ENCODE measurements at places on chromosomes 12 and 14.

- DNase-seq, result no peak
Measured at GRCh38 chr14:66490143-66491111, 4.3 kb downstream of the CCDC196 start.

DNA sequence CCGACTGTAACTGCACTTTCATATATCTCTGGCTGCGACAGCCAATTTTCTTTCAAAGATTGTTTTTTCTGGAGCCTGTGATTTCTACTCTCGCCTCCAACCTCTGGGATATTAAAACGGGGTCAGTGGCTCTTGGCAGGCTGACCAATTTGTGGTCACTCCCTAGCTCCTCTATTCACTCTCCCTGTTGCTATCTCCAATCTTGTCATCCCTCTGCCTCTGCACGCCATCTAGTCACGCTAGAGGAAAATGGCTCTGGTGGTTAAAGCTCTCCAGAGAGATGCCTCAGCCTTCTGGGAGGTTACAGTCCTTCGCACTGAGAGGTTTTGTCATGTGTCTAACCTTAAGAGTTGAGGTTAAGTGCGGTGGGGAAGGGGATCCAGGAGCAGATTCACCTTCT lies 59.8 kb upstream of the CISTR start:
- DNase-seq, result no peak

DNA sequence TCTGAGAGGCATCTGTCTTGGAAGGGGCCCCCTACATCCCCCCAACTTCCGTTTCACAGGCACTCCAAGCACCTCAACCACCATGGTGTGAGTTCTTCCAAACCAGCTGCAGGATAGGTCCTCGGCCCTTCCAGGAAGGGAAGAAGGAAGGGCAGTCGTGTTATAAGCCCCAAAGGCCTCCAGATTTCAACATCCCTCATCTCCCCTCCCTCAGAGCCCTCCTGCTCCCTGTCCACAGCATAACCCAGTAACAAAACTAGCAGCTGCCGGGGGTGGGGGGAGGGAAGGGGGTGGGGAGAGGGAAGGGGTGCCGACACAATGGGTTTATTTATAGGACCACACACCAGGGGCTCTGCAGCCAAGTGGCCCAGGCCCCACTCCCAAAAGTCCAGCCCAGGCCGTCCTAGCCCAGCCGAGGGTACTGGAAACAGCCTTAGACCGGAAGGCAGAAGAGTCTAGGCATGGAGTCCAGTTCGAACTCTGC lies 18.3 kb downstream of the NCKAP5L start:
- no peak for DNase-seq

- DNase-seq, result no peak
Measured at GRCh38 chr12:115332945-115333344, 649.0 kb upstream of the TBX3 start.

DNA sequence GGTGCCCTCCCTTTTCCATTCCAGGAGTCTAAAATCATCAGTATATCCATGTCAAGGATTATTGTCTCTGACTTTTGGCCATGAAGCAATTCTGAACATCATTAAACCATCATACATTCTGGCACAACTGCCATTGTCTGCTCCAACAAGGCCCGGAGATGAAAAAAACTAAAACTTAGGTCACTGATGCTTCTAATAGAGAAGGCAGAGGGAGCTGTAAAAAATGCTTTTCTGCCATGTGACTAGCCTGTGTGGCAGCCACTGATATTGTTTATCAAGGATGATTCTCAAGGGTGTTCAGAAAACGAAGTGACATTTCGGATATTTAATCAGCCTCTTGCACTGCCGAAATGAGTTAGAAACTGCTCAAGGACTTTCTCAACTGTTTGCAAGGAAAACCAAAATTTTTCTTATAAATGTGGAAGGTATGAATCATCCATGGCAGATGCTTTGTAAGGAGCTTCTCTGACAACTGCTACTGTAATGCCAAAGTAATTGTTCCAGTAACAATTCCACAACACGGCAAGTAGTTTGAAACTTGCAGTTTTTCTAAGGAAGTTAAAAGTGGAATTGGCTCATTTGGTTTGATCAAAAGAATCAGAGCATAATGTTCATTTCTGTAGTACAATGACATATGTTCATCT lies 1076.5 kb upstream of the FLRT2 start:
- no peak for DNase-seq

DNA sequence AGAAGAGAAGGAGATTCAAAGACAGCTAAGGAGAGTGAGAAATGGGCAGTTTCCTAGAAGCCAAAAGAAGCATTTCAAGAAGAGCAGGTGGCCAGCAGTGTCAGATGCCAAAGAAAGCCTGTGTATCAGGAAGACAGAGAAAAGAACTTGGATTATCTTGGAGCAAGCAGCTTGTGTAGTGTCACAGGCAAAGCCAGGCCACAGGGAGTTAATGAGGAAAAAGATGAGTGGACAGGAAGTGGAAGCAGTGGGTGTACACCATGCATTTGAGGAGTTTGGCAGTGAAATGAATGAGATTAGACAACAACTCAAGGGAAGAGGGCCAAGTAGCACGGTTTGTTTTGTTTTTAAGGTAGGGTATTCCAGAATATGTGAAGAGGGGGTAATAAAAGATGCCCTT lies 5.6 kb upstream of the MYH7 start:
- DNase-seq, result no peak

- DNase-seq, result no peak
Measured at GRCh38 chr14:96666088-96666487, 131.1 kb upstream of the VRK1 start.

DNA sequence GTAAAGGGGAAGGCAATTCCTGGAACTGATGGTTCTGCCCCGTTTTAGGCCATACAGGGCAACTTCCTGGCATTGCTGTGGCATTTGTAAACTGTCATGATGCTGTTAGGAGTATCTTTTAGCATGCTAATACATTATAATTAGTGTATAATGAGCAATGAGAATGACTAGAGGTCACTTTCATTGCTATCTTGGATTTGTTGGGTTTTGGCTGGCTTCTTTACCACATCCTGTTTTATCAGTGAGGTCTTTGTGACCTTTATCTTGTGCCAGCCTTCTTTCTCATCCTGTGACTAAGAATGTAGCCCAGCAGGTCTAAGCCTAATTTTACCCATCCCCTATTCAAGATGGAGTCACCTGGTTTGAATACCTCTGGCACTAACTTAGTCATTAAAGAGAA lies 51.2 kb downstream of the TESPA1 start:
- no peak for DNase-seq

DNA sequence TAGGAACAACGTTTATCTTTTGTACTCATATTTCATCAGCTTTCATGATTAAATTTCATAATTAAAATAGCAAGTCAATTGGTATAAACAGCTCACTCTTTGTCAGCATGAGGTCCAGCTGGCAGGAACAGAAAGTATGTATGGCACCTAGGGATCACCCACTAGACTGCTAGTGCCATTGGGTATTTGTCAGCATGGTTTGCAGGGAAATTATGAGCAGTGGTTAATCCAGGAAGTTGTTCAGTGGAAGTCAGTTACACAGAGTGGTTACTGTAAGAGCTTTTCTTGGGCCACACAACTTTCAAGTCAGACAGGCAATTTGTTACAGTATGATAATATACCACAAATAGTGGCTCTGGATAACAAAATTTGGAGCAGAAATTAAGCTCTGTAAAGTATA lies 340.3 kb upstream of the RGS6 start:
- DNase-seq, result no peak

- DNase-seq, result no peak
Measured at GRCh38 chr12:132835076-132836025, 6.7 kb upstream of the GOLGA3 start.

DNA sequence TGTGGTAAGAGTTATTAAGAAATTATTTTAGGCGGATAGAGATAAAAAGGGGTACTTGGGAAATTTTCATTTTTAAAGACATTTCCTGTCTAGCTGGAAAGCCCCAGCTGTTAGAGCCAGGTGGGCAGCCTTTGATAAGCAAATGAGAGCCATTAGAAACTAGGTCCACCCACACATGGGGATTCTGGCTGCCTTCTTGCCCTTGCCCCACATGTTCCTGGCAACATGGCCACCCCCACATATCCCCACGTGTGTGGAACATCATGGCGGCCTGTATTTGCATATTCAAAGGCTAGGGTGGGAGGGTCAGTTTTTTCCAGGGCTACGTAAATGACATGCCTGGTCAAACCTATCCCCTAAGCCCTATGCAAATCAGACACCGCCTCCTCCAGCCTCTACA lies 1382.1 kb downstream of the AACS start:
- no peak for DNase-seq

DNA sequence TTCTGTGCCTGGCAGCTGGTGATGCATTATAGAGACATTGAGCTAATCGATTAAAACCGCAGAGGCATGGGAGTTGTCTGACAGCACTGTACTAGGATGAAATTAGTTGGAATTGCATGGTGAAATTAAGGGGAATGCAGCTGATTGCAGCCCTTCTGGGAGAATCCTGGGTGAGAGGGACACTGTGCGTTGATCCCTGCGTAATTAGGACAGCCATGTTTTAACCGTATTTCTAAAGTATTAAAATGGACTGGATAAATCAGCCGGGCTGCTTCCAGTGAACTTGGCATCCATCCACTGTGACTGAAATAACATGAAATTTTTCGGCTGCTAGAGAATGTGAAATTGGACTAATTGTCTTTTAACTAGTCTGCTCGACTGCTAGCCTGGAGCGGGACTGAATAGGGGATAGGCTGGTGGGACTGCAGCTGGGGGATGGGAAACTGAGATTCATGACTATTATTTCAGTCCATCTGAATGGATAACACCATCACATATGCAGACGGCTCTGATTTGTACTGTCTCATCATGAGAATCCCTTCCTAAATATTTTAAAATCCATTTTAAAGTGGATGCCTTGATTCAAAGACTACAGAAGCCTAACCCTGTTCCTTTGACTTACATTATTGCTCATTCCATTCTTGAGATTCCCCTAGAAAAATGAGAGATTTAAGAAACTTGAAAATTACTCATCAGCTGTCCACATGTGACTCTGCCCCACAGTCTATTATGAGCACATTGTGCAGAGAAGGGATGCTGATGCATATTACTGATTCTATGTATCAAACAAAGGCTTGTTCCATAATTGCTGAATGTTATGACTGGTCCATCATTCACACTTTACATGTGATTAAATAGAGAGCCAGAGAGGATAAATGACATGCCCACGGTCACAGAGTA lies 343.9 kb downstream of the NPAS3 start:
- DNase-seq, result no peak

- DNase-seq, result no peak
Measured at GRCh38 chr12:92953747-92954146, 24.7 kb upstream of the EEA1 start.

DNA sequence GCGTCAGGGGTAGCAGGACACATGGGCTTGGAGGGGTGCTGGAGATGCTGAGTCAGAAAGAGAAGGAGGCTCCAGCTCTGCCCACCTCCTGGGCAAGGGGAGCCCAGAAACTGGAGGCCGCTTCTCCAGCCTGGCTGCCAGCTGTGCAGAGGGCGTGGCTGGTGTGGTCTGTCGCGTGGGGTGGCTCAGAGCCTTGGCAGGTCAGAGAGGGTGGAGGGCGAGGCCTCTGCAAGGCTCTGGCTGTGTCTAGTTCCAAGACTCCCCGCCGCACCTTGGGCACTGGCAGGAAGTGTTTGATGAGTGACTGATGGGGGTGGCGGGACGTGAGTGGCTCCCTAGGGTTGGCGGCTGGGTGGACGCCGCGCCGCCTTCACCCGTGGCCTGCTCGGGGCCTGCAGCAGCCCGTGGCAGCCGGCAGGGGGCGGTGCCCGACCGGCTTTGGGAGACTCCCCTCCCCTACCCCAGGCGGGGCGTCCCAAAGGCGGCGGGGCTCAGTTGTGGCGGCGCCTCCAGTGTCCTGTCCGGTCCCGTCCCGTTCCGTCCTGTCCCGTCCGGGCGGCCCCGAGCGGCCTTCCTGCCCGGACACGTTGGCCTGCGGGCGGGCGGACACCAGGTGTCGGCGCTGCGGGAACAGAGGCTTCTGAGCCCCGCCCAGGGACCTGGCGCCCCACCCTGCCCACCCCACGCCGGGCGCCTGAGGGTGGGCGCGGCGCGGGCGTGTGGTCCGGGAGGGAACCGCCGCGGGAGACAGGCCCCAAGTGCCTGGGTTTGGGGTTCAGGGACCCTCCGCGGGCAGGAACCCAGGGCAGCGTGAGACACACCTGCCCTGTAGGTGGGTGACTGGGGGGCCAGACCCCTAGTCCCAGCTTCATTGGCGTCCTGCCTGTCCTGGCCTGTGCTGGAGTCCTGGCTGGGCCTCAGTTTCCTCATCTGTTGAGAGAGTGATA lies 39.7 kb downstream of the KRT80 start:
- DNase-seq, result peak; percentile 48

All from stimulated activated CD8-positive, alpha-beta memory T cell treated with anti-CD3 and anti-CD28 coated beads, Interleukin-7, amount 100 ng/mL, for 1 hour (primary cell).